ENCODE measurements at places on chromosomes 4 and X. TPM values are rescaled to one million over a fixed set of nuclear protein-coding genes. Genes with fewer than 3 reads are reported as not detected.

- DNase-seq: no peak
Measured at GRCh38 chrX:103904301-103904700, 58.1 kb upstream of the TMSB15B start.

Gene ZBTB49
- 7.8 TPM for total RNA-seq

DNA sequence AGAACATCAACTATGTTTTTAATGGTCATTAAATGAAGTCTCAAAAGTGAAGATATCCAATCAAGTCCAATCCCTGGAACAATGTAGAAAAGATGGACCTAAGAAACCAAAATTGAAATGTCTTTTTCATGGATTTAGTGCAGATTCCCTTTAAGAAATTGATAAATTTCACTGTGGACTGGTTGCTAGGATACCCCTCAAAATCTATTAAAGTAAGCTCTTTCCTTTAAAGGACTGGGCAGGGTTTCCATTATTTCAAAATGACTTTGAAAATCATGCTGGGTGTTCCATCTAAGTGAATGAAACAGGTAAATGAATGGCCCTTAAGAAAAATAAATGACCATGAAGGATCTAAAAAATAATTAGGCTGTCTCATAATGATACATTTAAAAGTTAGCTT is 28.6 kb downstream of the PLRG1 start:
- DNase-seq: no peak

Gene TRPC5OS
- not detected for total RNA-seq
